Activated gamma-delta T cell treated with Interleukin-2 at 50 U/mL for 16 hours (primary cell): ENCODE measurements at places on chromosomes 3 and 15.

DNA sequence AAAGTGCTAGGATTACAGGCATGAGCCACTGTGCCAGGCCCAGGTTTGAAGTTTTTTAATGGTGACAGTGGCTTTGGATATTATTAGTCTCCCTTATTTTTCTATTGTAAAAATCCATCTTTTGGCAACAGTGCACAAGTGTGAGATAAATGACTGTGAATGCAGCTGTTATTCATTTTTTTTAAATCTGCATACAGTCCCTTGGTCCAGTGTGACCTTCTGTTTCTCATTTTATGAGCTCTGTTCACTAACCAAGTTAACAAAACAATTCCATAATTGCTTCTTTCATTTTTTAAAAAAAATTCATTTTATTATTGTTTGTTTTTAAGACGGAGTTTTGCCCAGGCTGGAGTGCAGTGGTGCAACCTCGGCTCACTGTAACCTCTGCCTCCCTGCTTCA, 381.8 kb downstream of the NAALADL2 start:
- no peak for DNase-seq

- no peak for DNase-seq
These were observed 18.9 kb downstream of the GHRL start for GRCh38 chr3:10273702-10274305.

- no peak for DNase-seq
These were observed 84.1 kb downstream of the LRIG1 start for GRCh38 chr3:66416556-66417304.

DNA sequence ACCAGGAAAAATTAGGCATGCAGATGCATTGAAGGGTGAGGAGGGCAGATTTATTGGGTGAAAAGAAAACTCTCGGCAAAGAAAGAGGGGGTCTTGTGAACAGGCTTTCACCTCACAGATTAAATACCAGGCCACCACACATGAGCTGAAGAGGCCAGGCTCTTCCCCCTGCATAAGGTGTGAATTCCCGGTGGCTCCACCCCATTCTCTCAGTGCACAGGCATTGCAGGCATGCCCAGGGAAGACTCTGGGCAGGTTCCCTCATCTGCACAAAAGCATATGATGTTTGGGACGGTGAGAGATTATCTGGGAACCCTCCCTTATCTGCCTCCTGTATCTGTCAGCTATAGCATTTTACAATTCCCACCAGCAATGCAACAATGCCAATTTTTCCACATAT, 7.2 kb upstream of the SLC35G2 start:
- no peak for DNase-seq

DNA sequence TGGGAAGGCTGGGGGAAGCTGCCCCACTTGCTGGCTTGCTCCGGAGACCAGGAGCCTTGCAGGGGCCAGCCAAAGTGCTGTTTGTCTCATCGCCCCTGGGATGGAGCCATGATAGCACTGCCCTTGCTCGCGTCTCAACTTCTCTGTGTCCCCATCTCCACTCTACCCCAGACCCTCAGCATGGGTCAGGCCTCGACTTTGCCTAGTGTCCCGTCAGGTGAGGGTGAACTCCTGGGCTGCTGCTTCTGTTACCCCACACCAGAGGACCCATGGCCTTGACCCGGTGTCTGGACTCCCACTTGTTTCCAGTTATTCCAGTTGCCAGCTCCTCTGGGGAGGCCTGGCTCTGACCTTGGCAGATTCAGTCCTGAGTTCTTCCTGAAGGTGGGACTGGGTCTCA, 36.5 kb upstream of the DUSP7 start:
- DNase-seq, result no peak

DNA sequence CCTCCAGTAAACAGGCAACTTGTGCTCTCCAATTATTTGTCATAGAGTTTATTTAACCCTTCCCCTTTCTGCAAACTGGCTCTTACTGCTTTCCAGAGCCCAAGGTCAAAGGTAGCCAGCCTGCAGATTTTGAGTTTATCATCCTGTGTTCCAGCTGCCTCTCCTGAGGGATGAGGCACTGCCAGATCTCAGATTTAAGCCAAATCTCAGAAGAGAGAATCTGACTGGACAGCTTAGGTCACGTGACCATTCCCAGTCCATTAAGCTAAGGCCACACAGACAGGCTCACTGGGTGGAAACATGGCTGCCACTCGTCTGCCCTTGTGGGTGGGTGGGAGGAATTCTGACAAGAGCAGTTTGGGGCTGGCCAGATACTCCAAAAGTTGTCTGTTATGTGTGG, 8.6 kb upstream of the SIAH2 start:
- no peak for DNase-seq

- DNase-seq, result no peak
These were observed 26.9 kb upstream of the SAMMSON start for GRCh38 chr3:69972672-69973071.

GRCh38 chr3:96175500-96175899, 638.9 kb upstream of the EPHA6 start:
- no peak for DNase-seq

GRCh38 chr15:28992336-28992864, 106.6 kb downstream of the APBA2 start:
- no peak for DNase-seq

DNA sequence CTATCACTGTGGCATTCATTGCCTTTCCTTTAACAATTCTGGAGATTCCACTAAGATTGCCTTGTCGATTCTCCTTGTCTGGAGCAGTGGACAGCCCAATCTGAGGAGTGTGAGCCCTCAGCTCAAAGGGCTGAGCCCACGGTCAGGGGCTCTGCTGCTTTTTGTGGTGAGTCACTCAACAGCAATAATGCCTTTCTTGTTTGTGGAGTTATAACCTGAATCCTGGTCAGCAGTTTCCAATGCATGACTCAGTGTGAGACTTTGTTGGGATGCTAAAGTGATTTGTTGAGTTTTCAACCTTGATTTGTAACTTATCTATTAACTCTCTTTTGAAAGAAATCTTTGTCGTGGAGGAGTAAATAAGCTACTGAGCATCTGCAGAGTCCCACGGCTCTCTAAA, 183.5 kb downstream of the TJP1 start:
- no peak for DNase-seq

DNA sequence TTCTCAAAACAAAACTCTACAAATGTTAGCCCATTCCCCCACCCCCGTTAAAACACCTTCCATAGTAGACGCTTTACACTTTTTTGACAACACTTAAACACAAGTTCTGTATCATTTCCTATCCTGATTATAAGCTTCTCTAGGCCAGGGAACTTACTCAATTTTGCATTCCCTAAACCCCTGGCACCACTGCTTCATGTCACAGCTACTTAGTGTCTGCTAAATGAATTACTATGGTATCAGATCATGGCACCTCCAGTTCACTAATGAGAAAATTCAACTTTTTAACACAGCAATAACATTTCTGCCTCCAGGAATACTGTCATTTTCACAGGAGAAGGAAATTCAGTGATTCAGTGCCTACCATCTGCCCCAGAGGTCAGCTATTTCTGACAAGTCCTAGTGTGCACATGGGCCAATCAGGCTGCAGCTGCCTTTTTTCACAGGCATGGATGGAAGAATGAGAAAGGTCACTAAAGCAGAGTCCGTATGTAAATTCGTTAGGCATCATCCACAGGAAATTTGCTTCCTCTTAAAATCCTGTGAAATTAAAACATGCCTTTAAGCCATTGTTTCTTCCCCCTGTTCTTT, 18.5 kb downstream of the SFMBT1 start:
- DNase-seq, result no peak
